Fibroblast of skin of back (primary cell): ENCODE measurements at places on chromosomes 3 and 15.

- no peak for DNase-seq
Observed at GRCh38 chr3:197149-197827, 725 bp downstream of the CHL1 start.

- DNase-seq = no peak
Observed at GRCh38 chr3:72960812-72961518, 35.6 kb upstream of the PPP4R2 start.

GRCh38 chr15:23472033-23472432, 25.0 kb upstream of the GOLGA6L2 start:
- DNase-seq = no peak

DNA sequence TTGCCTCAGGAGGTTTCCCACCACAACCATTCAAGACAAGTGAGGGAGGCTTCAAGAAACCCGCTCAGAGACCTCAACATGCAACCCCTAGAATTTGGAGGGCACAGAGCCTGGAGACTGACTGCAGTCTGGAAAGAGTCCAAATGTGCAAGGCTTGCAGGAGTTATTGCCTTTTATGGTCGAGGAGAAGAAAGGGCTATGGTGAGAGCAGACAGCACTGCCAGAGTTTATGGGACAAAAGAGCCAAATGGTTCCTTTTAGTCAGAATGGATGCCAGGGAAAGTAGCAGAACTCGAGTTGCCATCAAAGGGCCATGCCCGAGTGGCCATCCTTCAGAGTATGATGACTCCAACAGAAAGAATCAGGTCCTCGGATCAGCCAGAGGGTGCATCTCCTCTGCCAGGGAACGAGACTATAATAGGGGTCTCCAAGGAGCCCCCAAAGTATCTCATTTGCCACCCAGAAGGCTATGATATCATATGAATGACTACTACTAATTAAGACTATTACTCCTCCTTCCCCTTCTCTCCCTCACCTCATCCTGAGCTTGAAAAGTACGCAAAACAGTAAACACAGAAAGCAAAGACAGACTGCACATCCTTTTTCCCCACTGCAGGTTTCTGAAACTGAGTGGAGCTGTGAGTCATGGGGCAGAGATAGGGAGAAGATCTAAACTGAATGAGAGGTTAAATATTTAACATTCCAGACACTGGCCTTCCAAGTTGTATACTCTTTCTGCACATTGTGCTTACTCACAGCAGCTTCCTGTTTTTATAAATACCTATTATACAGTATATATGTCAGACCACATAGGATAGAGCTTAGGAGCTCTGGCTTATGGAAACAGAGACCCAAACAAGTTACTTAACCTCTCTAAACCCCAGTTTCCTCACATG, 33.9 kb upstream of the TMCO5A start:
- peak; percentile 82 for DNase-seq

DNA sequence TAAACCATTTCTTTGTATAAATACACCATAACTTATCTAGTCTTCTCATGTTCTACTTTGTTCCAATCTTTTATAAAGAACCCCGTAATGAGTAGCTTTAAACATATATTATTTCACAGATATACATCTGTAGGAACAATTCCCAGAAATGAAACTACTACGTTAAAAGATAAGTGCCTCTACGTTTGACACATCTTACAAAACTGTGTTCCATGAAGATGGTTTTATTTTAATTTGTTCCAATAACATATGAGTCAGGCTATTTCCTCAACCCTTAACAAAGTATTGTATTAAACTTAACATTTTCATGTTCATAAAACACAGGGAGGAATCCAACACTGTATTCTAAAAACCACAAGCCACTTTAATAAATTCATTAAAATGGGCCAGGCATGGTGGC, 52.9 kb downstream of the TRPM7 start:
- peak; percentile 18 for DNase-seq

DNA sequence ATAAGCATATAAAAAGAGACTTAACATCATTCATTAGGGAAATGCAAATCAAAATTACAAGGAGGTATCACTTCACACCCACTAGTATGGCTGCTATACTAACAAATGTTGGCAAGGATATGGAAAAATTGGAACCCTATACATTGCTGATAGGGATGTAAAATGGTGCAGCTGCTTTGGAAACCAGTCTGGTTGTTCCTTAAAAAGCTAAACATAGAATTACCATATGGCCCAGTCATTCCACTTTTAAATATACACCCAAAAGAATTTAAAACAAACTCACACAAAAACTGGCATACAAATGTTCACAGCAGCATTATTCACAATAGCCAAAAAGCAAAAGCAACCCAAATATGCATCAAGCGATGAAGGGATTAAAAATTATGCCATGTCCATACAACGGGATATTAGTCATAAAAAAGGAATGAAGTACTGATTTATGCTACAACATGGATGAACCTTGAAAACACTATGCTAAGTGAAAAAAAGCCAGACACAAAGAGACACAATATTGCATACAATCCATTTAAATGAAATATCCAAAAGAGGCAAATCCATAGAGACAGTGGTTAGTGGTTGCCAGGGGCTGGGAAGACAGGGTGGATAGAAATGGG, 118.3 kb downstream of the OSBPL10 start:
- peak; percentile 57 for DNase-seq

DNA sequence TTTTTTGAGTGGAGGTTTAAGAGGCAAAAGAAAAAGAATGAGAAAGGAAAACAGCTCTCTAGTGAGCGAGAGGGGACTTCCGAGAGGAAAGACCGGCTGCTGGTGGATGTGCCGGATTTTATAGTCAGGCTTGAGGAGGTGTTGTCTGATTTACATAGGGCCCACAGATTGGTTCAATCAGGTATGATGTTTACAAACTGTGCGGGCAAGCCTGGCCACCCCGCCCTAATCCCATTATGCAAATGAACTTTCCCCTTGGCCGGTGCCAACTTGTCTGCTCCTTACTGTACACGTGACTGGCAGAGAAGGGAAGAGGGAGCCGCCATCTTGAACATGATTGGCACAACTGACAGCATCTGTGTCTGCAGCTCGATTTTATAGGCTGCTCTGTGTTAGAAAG, 44.7 kb downstream of the FAM43A start:
- no peak for DNase-seq

DNA sequence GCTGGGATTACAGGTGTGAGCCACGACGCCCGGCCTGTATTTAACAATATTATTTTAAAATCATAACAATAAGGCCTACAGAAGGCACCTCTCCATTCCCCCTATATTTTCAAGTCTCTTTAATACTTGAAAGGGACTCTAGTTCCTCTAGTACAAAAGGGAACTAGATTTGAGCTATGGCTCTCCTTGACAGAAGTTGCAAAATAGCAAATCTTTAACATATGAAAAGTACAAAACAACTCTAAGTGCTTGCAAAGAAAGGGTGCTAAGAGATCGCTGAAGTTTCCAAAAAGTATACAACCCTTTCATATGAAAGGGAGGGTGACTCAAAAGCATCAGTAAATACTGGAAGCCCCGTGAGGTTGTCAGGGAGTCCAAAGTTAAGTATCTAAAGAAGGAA, 23.8 kb downstream of the AP3S2 start:
- no peak for DNase-seq
